ENCODE measurements at places on chromosomes 4 and X.
A peak's percentile ranks its signal among the peaks of the same experiment; 100 is the strongest.

DNA sequence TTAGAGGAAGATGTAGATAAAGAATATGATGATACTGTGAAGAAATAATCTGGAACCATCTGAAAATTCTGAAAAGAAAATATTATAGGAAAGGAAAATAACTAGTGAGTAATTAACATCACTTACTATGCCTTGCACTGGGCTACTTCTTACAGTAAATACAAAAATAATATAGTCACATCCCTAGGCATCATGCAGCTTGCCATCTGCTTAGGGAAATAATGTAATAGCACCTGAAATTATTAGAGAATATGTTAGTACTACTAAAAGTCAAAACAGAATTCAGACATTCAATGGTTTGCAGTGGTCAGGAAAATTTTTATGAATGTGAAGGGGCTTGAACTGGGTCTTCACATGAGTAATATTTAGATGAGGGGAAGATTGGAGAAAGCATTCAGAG is 272.2 kb upstream of the EMCN start:
- no peak for DNase-seq

DNA sequence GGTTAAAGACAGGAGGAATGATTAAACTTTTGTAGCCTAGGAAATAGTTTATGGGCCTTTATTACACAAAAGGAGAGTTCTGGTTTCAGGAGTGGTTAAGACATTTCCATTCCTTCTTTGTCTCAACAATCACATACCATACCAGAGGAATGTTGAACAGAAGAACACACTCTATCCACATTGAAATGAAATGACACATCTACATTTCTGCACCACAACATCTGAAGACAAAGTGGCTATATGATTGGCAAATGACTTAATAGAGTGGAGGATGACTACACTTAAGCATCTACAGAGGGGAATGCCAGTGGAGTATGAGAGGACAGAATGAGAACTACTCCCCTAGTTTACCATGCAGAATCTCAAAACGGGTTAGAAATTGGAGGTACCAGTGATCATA is 8.0 kb downstream of the CYP2U1 start:
- no peak for DNase-seq

GRCh38 chr4:723751-724530 is 18.3 kb downstream of the PCGF3 start:
- no peak for DNase-seq

- DNase-seq, result no peak
These were observed 165.1 kb upstream of the TTC29 start for GRCh38 chr4:147110473-147111367.

- DNase-seq, result no peak
These were observed 20.1 kb downstream of the SLITRK4 start for GRCh38 chrX:143615851-143616250.

GRCh38 chrX:85963736-85964135 is 83.6 kb downstream of the CHM start:
- no peak for DNase-seq

GRCh38 chr4:160213366-160213765 is 1110.5 kb downstream of the RAPGEF2 start:
- no peak for DNase-seq

- no peak for DNase-seq
These were observed 109.3 kb downstream of the NFKB1 start for GRCh38 chr4:102610476-102610875.

DNA sequence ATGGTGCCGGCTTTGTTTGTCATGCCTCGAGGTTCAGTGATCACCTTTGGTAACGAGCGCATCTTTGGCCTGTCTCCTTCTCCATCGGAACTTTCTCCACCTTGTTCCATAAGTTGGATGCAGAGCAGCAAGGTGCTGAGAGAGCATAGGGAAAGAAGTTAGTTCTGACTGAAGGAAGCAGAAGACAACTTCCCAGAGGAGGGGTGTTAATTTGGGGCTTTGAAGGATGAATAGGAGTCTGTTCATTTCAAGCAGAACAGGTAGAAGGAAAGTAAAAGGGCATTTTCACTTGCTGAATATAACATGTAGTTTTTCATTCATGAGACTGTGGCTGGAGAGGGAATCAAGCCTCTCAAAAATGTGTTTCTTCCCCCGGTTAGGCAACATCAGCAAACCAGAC is 232.0 kb upstream of the PSAPL1 start:
- no peak for DNase-seq

GRCh38 chr4:35933901-35934300 is 310.4 kb downstream of the ARAP2 start:
- DNase-seq, result no peak

- no peak for DNase-seq
These were observed 23.1 kb downstream of the COL4A6 start for GRCh38 chrX:108415146-108415545.

- no peak for DNase-seq
These were observed 84.5 kb upstream of the ARHGEF9 start for GRCh38 chrX:63869506-63869905.

DNA sequence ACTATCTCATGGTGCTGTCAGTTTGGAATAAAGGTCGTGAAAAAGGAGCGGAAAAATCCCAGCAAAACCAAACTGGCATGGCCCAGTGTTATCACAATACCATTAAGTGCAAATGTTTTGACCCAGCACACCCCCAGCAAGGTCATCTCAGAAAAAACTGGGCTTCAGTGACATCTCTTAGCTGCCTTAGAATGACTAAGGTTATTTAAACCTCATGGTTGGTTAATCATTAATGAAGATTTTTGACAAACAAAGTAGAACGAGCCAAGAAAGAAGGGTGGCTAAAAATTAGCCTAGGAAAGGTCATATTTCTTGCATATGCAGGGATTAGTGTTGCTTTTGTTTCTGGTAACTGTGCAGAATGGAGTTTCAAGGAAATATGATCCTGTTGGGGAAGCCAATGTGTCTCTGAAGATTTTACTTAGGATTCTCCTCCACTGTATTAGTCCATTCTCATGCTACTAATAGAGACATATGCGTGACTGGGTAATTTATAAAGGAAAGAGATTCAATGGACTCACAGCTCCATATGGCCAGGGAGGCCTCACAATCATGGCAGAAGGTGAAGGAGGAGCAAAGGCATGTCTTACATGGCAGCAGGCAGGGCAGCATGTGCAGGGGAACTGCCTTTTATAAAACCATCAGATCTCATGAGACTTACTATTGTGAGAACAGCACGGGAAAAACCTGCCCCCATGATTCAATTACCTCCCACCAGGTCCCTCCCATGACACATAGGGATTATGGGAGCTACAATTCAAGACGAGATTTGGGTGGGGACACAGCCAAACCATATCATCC is 83.5 kb downstream of the CHRNA9 start:
- no peak for DNase-seq

DNA sequence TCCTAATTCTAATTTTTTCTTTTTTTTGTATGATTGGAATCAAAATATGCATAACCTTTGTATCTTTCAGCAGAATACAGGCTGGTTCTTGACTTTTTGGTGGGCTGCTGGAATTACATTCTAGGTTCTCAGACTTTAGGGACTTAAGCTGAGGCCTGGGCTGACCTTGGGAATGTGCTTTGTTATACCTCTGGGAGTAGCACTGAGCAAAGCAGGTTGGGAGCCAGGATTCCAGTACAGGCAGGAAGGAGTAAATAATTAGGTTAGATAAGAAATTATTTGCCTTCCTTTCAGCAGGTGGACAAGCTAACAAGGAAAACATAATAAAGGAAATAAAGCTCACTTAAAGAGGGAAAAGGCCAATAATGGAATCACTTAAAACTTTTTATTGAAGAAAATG is 49.9 kb upstream of the SLC4A4 start:
- DNase-seq, result no peak

- no peak for DNase-seq
These were observed 167.8 kb downstream of the ZNF330 start for GRCh38 chr4:141388481-141388880.

DNA sequence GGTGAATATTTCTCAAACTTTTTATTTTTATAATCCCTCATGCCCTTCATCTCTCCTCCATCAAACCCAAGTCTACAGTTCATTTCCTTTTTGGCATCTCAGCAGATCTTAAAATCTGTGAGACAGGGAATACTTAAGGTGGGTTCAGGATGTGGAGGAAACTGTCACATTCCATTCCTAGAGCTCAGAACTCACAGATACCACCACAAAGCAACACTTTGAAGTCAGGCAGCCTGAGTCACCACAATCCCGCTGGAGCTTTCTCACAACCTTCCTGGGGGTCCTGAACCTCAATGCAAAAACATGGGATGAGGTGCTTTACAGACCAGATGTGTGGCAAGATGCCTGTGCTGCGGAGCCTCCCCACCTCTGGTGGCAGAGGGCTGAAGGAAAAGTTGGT is 63.2 kb downstream of the HHIP start:
- DNase-seq, result no peak

DNA sequence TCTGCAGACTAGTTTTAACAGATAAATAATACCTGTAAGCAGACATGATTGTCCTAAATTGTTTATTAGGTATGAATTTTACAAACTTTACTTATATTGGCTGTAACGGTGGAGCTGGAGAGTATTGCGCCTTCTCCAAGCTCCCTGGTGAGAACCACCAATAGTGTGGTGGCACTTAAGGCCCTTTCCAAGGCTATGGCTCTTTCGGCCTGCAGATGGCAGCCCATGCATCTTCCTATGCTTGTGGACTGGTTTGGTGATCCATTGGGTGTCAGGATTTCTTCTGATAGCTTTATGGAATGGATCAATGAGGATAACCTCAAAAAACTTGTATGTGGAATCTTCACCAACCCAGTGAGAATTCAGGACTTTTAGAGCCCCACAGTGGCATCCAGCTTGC is 7.8 kb downstream of the LARP1B start:
- peak; percentile 31 for DNase-seq

DNA sequence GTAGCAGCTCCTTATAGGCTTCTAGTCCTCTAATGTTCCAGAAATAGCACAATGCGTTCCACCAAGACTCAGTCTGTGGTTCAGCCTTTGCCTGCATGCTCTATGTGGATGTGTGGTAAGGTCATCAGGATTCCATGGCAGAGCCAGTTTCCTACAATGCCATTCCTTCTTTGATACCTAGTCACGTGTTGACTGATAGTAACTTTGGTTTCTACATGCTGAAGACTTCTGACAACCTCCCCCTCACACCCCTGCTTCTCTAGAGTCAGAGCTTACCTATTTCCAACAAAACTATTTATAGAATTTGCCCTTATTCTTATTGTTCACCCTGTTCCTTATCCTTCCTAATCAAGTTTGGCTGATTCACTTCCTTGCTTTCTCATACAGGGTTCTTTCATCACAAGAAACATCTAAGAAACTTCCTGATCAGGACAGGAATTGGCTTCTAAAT is 81.1 kb downstream of the CT47B1 start:
- DNase-seq, result no peak

GRCh38 chr4:138241281-138242075 is 671 bp downstream of the SLC7A11 start:
- no peak for DNase-seq

- DNase-seq, result peak; percentile 49
These were observed 288.5 kb upstream of the ZCCHC13 start for GRCh38 chrX:74015379-74016019.

DNA sequence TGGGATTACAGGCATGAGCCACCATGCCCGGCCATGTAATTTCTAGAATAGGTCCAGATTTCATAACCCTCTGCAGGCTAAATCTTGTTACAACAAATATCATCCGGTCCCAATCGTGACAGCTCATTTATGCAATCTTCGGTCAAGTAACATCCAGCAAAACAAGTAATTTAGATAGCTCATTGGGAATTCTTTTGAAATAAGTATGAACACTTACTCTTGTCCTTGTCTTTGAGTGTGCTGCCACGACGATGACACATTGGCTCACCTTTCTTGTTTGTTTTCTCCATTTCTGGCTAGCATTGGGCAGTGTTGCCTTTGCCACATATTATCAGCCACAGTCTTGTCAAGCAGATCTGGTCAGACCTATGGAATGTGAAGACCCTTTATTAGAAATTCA is 92.0 kb downstream of the PHEX start:
- no peak for DNase-seq

DNA sequence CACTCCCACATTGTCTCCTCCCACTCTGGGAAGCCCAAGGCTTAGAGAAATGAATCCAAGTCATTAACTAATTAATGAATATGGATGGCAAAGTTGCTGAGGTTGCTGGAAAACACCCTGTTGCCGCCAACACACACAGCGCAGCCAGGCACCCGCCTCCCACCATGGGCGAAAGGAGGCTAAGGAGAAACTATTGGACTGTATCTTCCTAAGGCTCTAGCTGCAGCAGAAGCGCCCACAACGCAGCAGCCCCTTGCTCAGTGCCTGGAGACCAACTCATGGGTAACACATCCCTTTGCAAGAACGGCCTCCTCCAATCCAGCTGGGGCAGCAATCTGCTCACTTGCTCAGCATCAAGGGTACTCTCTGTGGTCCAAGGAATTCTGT is 34.2 kb downstream of the TSC22D3 start:
- no peak for DNase-seq

- DNase-seq, result no peak
These were observed 11.3 kb downstream of the PPA2 start for GRCh38 chr4:105462576-105462975.

- DNase-seq, result no peak
These were observed 73.3 kb downstream of the OR13H1 start for GRCh38 chrX:131617182-131617581.

DNA sequence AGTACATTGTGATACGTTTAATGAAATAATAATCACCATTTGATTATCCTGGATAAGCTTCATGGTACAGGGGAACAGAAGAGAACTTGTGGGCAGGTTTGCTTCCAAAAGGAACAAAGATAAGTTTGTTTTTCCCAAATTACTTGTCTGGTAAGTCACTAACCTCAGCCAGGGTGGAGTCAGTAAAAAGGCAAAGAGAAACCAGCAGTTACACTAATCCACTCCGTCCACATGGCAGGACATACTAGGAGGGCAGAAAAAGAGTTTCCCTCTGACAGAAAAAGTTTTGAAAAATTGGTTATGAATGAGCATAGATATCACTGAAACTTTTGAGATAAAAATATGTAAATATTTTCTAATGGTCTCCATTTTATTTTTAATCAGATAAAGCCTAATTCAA is 285.9 kb downstream of the IL15 start:
- DNase-seq, result no peak

GRCh38 chr4:183098723-183099536 is at the start of gene WWC2:
Gene WWC2, plus strand, starts transcription at chr4:183099257. Its CDS starts 235 bp downstream, at chr4:183099492.
- peak; percentile 94 for DNase-seq

DNA sequence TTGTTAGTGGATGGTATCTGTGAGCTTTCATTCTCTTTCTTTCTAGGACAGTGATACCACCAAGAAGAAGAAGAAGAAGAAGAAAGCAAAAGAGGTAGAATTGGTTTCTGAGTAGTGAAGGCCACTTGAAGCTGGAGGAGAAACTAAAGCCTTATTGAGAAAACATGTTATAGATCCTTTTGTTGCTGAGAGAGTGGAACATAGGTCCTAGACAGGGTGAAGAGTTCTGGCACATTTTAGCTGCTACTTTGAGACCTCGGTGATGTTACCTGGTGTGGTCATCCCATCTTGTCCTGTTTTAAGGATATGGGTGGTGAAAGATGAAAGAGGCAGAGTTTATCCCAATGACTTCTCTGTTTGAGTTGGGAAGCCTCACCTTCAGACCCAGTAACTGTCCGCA is 14.1 kb downstream of the DKC1 start:
- no peak for DNase-seq

GRCh38 chrX:37904833-37905232 is 57.5 kb upstream of the DYNLT3 start:
- DNase-seq, result no peak
